Stimulated activated CD4-positive, alpha-beta T cell treated with anti-CD3 and anti-CD28 coated beads, TNF-alpha, amount 100 ng/mL, for 1 hour (primary cell): ENCODE measurements at places on chromosomes 5 and 9.

DNA sequence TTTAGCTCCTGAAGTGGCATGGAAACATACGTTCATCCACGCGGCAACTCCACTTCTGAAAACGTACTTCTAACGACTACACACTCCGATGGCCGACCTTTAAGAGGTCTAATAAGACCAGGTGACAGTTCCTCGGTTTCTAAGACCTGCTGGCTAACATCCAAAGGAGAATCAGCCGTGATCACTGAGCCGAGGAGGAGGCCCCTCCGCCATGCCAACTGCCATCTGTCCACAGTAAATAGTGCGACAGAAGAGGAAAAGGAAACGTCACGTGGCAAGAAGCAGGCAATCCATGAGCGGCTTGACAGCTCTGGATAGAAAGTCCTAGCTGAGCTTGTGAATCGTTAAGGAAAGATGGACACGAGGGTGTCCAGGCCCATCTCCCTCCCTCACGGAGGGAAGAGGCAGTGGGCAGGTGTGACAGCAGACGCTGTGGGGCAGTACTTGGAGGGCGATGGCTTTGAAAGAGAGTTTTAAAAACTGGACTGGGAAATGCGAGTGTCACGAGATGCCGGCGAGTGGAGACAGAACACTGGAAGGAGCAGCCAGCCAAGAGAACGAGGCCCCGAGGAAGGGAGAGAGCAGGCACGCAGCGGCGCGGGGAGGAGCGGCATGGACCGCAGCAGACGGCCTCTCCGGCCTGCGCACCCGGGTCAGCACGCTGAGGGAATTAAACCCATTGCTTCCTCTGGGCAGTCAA, 66.7 kb upstream of the TBC1D9B start:
- DNase-seq = no peak

- DNase-seq = no peak
Measured at GRCh38 chr9:6113819-6114218, 98.4 kb upstream of the RANBP6 start.

DNA sequence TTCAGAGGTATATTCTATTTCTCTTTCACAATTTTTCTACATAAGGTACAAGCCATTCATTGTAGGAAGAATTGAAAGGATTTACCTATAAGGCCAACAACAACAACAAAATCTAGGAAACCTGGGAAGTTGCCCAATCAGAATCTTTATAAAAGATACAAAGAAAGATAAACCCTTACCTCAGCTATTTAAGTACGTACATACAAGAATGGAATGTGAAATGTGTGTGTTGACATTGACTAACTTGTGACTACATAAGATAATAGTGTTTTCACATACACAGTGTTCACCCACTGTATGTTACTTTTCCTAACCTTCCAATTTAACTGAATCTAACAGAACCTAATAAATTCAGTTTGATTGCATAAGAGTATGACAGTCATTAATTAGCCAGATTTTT, 154.1 kb downstream of the ADAMTS6 start:
- no peak for DNase-seq

- no peak for DNase-seq
Measured at GRCh38 chr9:122996586-122996985, 36.9 kb upstream of the GPR21 start.

GRCh38 chr5:169561893-169562292, 21.7 kb upstream of the SPDL1 start:
- no peak for DNase-seq

DNA sequence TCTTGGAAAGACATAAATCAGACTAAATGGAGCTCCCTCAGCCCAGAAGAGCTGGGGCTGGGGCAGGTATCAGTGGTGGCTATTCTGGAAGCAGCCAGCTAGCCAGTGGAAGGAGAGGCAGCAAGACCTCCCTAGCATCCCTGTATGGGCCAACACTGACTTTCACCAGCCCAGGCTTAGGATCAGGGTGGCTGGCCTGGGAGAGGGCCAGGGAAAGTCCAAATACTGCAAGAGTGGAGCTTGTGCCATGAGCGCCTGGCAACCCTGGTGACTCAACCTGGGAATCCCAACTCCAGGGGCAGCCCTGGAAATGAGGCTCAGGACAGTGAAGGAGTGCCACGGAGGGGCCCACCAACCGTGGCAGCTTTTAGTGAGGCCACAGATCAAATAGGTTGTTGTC, 7.6 kb upstream of the IRF1 start:
- DNase-seq = no peak

DNA sequence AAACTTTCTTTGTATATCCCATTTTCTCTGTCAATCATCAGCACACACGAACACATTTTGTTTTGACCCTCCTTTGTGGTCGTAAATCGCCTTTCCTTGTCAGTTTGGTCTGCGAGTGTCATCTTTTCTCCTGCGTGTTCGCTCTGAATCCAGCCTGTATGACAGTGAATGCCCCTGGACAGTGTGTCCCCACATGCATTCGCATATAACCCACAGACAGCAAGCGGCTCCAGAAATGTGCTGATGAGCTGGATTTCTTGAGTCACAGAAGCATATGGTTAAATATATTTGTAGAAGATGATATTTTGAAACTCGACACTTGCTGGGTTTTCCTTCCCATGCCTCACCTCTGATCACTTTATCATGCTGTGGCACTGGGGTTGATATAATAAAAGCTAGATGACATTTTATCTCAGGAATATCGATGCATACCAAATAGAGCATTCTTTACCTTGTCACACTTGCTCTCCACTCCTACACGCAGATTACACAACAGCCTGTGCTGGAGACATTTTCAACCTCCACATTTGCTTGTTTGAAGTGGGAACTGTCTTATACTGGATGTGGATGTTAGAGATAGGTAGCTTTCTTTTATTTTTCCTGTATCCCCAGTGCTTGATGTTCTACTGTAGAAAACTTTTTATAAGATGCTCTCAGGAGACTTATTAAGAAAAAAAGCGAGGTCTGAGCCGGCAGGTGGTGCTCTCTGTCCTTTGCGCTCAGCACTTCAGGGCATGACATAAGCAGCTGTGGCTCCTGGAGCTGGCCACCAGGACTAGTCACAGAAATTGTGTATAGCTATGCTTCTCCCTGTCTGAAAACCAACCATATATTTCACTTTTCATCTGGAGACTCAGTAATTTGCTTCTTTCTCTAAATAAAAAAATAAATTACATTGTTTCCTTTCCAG, 215.1 kb downstream of the SH3GL2 start:
- no peak for DNase-seq

DNA sequence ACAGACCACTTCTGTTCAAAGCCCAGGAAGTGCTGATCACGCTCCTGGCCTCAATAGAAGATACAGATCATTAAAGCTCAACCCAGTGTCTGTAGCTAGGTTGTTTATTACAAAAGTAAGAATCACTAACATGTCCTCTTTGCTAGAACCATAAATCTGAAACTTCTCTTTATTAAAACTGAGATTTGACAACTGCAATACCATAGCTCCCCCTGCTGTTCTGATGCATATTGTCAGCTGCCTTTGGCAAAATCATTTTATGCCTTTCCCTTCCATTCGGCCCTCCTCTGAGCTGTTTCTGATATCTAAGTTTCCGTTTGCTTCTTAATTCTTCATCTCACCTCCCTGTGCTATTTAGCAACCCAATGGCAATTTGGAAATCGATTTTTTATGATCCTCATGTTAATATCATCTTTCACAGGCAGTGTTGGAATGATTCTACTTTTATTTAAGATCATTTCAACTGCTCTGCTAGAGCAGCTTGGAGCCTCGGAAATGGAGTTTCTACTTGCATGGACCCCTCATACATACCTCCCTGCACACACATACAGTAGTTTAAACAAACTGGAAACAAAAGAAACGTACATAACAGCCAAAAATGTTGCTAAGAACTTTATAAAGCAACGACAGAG, 998.8 kb downstream of the MAT2B start:
- DNase-seq = no peak
